ENCODE measurements at places on chromosomes 2 and 18.

DNA sequence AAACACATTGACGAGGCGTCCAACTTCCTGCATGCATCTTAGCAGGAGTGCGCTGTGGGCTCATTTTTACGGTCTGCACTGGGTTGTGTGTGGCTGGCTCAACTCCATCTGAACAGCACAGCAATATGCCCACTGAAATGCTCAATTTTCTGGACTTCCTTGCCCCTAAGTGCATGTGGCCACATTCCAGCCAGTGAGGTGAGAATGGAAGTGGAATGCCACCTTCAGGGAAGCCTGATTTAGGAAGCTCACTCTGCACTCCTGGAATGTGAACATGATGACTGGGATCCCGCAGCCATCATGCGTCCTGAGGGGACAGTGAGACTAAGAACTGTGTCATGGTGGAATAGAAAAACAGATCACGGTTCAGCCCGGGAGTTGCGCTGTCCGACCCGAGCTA, 76.2 kb downstream of the PSMG2 start:
- no peak for DNase-seq

- no peak for DNase-seq
Measured at GRCh38 chr2:149585166-149585885, 2.2 kb downstream of the MMADHC start.

DNA sequence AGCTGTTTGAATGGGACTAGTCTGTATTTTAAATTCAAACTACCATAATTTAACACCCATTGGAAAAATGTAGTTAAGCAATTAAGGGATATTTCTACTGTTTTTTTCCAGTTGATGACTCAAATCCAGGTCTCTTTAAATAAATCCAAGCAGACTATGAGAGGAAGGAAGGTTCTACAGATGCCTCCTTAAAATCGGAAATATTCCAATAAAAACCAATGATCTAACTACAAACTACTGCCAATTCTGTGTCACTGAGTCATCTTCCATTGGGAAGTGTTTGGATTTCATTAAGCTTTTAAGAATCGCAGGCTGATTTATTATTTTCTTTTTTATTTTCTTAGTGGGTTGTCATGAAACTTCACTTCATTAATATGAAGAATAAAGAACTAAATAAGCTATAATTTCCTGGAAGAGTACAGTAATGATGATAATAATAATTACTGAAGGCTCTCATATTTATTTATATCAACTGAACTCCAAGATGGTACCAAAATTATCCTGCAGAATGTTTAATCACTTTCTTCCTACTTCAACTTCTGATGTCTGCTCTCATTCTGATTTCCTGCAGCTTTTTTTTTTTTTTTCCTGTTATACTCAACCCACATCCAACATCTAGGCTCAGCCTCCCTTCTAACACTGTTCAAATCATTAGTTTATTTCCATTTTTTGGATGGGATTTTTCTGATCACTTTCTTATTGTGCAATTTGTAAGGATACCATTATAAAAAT, 166.3 kb upstream of the FN1 start:
- no peak for DNase-seq

- DNase-seq = no peak
Measured at GRCh38 chr18:56409736-56410135, 228.7 kb downstream of the TXNL1 start.

- DNase-seq = no peak
Measured at GRCh38 chr2:767440-767839, 90.2 kb upstream of the TMEM18 start.

DNA sequence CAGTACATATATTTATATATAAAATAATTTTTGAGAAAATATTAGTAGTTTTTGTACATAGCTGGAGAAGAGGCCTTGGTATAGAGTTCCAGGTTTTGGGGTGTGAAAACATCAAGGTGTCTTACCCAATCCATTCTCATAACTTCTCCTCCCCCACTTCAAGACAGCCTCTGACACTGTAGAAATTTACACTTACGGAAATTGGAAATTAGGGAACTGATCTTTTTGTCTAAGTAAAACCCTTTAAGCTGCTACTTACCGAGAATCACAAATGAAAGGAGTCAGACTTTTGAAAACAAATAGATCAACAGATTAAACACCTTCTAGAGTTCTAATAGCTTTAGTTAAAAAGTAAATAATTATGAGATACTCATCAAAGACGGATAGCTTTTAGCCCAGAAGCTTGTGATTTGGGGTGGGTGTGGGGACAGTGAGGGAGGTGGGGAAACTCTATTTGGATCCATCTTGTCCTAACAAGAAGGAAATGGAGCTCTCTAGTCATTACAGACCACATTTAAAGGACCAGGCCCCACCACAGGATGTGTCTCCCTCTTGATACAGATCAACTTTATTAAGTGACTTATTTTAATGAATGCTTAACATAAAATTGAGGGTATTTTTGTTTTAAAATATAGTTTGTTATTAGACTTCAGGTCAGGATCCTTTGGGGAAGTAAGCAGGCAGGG, 11.1 kb upstream of the FBXO11 start:
- DNase-seq = no peak

GRCh38 chr18:39635966-39636365, 2070.4 kb upstream of the CELF4 start:
- DNase-seq = no peak

- no peak for DNase-seq
Measured at GRCh38 chr2:211609127-211609526, 929.5 kb downstream of the ERBB4 start.

DNA sequence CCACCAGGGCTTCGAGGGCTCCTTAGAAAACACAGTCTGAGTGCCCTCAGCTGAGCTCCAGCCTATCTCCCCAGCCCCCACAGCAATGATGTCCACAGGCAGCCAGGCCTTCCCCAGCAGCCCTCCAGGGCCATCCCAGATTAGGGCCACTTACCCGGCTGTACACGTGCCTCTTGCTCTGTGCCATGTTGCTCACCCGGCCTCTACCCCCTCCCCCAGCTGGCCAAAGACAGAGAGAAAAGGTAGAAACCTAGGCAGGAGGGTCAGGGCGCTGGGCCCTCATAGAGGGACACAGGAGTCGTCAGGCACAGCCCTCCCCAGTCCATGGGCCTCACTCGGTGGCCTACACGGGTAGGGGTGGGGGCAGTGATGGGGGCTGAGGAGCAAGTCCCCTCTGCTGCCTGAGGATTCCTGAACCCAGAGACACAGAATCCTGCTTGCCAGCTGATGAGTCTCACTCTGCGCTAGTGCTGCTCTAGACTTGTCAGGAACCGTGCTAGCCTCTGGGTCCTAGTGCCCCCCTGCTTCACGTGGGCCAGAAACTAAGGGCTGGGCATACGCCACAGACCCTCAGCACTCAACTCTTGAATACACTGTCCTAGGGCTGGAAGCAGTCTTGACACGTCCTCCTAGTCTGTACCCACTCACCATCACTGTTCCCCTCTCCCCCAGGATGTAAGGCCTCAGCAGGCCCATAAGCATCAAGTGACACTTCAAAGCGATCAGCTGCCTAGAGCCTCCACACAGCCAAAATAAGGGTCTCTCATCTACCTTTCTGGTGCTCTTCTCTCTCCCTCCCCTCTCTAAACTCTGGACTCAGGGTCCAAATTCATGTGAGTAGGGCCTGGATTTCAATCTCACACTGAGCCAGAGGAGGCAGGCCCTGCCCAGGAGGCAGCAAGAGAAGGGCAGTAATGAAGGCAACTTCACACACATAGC, at the start of gene DCTN1:
Gene DCTN1, minus strand, starts transcription at position 461 of the 939 bp plus-strand sequence. Its CDS starts 274 bp downstream, at position 187.
- DNase-seq = no peak

GRCh38 chr18:58064406-58064998, 20.5 kb downstream of the NEDD4L start:
- DNase-seq = no peak

GRCh38 chr2:23789012-23789411, 137.9 kb downstream of the ATAD2B start:
- DNase-seq = no peak

DNA sequence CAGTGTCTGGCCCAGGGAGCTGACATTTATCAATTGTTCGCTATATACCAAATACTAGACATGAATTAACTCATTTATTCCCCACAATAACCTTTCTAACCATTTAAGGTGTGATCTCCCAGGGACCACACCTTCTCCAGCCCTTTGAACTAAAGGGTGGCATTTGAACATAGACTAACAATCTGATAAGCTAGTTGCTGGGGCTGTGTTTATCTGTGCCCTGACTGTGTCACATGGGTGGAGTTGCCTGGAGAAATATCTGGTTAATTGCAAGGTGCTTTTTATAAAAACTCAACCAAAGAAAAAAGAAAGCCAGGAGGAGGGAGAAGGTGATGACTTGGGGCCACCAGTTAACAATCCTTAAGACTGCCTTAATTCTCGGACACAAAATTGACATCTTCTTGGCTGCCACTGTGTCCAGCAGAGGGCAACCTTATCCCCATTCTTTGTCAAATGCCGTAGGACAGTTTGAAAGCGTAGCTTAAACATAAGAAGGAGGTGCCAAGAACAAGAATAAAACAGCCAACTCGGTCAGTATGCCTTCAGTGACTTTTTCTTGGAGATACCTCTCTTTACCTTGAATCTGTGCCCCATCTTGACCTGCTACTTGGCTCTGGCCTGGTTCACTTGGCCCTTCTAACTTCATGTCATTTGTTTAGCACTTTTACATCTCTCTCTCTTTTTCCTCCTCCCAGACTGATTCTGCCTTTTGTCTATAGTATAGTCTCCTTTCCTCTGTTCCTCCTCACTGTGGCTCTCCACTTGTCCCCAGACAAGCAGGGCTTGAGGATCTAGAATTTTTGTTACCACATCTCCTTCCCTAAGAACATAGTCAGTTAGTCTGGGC, 183.4 kb downstream of the MYO3B start:
- no peak for DNase-seq

- DNase-seq = no peak
Measured at GRCh38 chr2:119544939-119545475, 758 bp downstream of the CFAP221 start.

- no peak for DNase-seq
Measured at GRCh38 chr2:98240786-98241398, 105.4 kb upstream of the CNGA3 start.

GRCh38 chr18:24841536-24841935, 381.1 kb downstream of the HRH4 start:
- DNase-seq = no peak

DNA sequence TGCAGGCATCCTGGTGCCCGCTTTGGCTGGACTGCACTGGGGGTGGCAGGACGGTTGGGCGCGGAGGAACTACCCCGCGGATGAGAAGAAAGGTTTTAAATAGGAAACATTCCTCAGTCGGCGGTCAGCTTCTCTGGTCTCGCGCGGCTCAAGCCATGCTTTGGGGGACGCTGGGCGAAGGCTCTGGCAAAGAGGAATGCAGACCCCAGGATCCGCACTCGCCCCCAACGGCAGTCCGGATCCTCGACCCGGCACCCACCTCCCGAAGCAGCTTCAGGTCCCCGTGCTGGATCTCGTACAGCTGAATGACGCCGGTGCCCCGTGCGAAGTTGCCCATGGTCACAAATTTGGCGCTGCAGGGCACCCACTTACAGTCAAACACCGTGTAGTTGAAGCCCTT, 686 bp upstream of the PNO1 start:
- DNase-seq = no peak

DNA sequence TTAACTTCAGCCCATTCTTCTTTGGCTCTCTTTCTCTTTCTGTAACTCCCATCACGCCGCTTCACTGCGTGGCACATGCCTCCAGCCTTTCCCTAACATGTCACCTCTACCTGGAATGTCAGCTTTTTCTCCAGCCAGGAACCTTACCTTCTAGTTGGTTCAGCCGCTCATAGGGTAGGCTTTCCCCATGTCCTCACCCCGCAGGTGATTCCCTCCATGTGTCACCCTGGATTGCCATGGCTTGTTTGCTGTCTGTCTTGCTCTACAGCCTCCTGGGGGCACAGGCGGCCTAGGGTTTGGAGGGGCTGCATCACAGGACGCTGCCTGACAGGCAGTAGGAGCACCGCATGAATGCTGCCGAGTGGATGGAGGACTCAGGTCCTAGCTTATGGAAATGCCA, 39.2 kb downstream of the ARHGEF4 start:
- no peak for DNase-seq

GRCh38 chr18:2049986-2050385, 521.3 kb downstream of the METTL4 start:
- no peak for DNase-seq

DNA sequence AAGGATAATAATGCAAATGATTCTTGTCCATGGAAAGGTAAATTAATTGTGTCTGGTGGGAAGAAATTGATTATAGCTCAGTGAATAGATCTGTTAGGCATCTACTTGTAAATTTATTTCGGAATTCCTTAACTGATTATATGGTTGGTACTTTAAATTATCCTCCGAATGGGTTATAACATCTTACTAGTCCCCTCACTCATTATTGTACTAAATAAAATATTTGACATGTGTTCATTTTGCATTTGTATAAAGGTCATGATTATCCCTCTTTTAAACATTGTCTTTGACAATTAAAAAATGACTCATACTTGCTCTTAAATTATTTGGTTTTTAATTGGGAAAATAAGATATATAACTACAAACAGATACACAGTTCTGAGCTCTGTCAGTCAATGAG, 47.4 kb downstream of the CAVIN2 start:
- no peak for DNase-seq

DNA sequence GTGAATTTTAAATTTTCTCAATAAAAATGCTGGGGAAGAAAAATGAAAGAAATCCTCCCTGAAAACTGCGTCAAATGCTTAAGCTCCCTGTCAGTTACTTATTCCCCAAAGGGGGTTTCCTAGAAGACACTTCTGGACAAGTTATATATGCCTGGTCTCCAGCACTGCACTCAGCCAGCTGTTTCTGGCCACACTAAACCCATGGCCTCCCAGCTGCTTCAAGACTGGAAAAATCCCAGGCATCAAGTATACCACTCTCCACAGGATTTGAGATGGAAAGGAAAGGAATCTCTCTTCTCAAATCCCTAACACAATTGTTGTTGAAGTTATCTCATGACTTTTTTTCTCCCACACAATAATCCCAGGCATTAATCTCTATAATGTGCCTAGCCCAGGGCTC, 245.7 kb downstream of the NBAS start:
- no peak for DNase-seq

GRCh38 chr2:197873293-197873701, 68.9 kb downstream of the PLCL1 start:
- DNase-seq = no peak

GRCh38 chr2:141720476-141720875, 410.3 kb downstream of the LRP1B start:
- DNase-seq = no peak

DNA sequence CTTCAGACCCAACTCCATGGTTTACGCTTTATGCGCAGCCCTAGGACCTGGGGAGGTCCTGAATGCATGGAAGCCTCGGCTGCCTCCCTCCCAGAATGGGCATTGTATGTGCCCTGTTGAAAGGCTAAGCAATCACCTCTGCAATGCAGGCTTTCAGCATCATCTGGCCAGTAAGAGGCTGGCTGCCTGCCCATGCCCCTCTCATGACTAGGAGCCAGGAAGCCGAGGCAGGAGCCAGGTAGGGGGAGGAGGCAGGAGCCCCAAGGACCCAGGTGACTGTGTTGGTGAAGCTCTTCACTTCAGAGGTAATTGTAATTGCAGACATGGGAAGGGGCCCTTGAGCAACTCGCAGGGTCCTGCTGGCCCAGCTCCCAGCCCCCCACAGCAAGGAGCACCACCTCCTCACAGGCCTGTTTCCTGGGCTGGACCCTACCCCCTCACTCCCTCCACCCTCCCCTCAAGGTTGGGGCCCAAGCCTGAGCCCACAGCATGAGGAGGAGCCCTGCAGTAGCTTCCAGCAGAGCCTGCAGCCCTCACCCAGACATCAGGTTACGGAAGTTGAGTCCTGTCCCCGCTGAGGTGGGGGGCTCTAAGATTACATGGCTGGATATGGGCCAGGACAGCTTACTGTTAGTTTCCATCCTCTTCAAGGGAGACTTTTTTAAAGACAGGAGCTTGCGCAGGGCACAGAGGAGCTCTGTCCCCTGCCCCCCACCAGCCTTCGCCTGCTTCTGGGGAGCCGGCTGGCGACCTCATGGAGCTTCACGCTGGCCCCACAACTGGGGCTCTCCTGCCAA, 21.9 kb downstream of the CRACDL start:
- no peak for DNase-seq

- no peak for DNase-seq
Measured at GRCh38 chr2:236909802-236910201, 175.9 kb upstream of the COPS8 start.

Data from activated CD8-positive, alpha-beta memory T cell treated with anti-CD3 and anti-CD28 coated beads for 1 hour (primary cell).